ENCODE measurements at places on chromosomes 7 and 10.

- no peak overlapping the region for H3K4me3 ChIP-seq
- DNase-seq: no peak
- no peak overlapping the region for H3K27ac ChIP-seq
- H3K36me3 ChIP-seq: peaks cover 10% of the 10 kb centered on the region
- no peaks in the 10 kb centered on the region for H3K4me1 ChIP-seq
Observed at GRCh38 chr7:106249488-106249887, 35.3 kb downstream of the NAMPT start.

DNA sequence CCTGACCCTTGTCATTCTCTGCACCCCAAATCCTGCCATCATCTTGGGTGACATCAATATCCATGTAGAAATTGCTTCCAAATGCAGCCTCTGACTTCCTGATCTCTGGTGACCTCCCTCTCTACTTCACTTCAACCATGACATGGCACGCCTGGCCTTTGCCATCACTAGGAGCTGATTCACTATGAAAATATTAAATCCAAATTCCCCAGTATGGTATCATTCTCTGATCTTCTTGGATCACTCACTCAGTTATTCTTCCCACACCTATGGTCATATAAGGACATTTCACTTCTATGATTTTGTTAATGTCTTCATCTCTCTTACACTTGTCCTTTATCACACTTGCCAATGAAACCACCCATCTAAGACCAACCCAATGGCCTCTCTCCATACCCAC, 73.7 kb upstream of the ODAD2 start:
- H3K4me3 ChIP-seq: no peak overlapping the region
- H3K4me1 ChIP-seq: no peaks in the 10 kb centered on the region
- no peaks in the 10 kb centered on the region for H3K36me3 ChIP-seq
- no peak for DNase-seq
- H3K27ac ChIP-seq: no peak overlapping the region

- H3K27ac ChIP-seq: peak within 1 kb of the TSS; percentile 97
- no peaks in the 10 kb centered on the region for H3K27me3 ChIP-seq
- peaks cover 35% of the 10 kb centered on the region for H3K4me1 ChIP-seq
- H3K4me3 ChIP-seq: peak within 1 kb of the TSS; percentile 78
- peak; percentile 97 for DNase-seq
- H3K36me3 ChIP-seq: no peaks in the 10 kb centered on the region
Observed at GRCh38 chr10:99619851-99620710, at the start of gene SLC25A28. SLC25A28 (minus strand) TSS chr10:99620439; CDS start chr10:99620335, 104 bp downstream.

GRCh38 chr10:44558521-44558920, 173.6 kb upstream of the CXCL12 start:
- H3K27ac ChIP-seq: no peak overlapping the region
- no peak for DNase-seq
- H3K36me3 ChIP-seq: no peaks in the 10 kb centered on the region
- no peaks in the 10 kb centered on the region for H3K27me3 ChIP-seq

DNA sequence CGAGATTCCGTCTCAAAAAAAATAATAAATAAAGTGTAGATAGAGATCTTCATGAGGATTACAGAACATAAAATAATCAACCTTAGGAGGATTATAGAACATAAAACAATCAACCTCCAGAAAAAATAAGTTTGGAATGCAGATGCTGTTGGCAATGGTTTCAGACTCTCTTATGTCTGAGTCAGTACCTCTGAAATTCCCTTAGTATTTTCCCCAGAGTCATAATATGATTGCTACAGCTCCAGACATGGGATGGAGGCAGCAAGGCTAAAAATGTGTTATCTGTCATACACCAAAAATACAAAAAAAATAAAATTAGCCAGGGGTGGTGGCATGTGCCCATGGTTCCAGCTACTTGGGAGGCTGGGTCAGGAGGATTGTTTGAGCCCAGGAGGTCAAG, 22.2 kb downstream of the CADPS2 start:
- H3K4me1 ChIP-seq: no peaks in the 10 kb centered on the region
- H3K4me3 ChIP-seq: no peak overlapping the region
- no peak for DNase-seq
- no peaks in the 10 kb centered on the region for H3K36me3 ChIP-seq

DNA sequence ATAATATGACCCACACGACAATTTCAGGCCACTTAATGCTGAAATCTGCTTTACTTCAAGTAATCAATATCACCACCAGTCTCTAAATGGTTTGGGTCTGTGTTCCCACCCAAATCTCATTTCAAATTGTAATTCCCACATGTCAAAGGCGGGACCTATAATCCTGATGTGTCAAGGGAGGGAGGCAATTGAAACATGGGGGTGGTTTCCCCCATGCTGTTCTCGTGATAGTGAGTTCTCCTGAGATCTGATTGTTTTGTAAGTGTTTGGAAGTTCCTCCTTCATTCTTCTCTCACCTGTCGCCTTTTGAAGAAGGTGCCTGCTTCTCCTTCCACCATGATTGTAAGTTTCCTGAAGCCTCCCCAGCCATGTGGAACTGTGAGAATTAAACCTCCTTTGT, 178.4 kb downstream of the CRPPA start:
- no peak for DNase-seq
- H3K4me1 ChIP-seq: no peaks in the 10 kb centered on the region
- H3K27ac ChIP-seq: no peak overlapping the region
- H3K27me3 ChIP-seq: no peaks in the 10 kb centered on the region
- H3K4me3 ChIP-seq: no peak overlapping the region

DNA sequence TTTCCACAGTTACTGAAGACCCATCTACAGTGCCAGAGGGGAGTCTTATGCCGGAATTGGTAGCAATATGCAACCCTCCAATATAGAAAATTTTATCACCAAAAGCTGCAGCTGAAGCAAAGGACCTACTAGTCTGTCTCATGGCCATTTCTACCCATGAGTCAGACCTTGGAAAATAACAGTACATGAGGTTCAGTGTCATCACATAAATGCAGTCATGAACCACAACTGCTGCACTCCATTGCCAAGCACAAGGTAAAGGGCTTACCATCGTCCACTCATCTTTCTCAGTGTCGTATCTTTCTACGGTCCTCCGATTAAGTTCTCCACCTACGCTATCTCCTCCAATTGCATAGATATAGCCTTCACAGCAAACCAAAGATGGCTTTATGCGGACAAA, 21.8 kb downstream of the KBTBD2 start:
- no peaks in the 10 kb centered on the region for H3K27me3 ChIP-seq
- H3K27ac ChIP-seq: no peak overlapping the region
- DNase-seq: no peak
- no peak overlapping the region for H3K4me3 ChIP-seq
- peaks cover 11% of the 10 kb centered on the region for H3K4me1 ChIP-seq

DNA sequence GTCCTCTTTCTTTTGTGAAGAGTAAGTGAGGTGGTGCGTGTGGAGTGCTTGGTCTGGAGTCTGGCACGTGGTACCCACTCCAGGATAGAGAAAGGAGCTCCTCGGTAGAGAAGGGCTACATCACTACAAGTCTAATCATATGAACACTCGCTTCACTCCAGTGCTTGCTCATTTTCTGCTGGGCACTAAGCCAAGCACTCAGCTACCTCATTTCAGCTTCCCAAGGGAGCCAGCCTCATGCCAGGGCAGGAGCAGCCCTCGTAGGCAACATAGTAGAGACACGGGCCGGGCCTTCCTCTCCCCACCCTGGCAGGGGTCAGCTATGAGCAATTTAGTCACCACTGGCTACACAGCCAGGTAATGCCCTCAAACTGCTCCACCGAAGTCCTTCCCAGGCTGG, 11.4 kb upstream of the HSPA12A start:
- H3K27me3 ChIP-seq: no peaks in the 10 kb centered on the region
- no peaks in the 10 kb centered on the region for H3K4me1 ChIP-seq
- no peak overlapping the region for H3K27ac ChIP-seq
- H3K4me3 ChIP-seq: no peak overlapping the region

GRCh38 chr7:157444011-157444842, 107.4 kb downstream of the DNAJB6 start:
- no peak overlapping the region for H3K4me3 ChIP-seq
- no peak for DNase-seq
- no peaks in the 10 kb centered on the region for H3K36me3 ChIP-seq
- no peak overlapping the region for H3K27ac ChIP-seq
- H3K4me1 ChIP-seq: no peaks in the 10 kb centered on the region

GRCh38 chr7:26182283-26182682, 18.3 kb downstream of the HNRNPA2B1 start:
- no peaks in the 10 kb centered on the region for H3K36me3 ChIP-seq
- H3K4me1 ChIP-seq: peaks cover 55% of the 10 kb centered on the region
- DNase-seq: peak; percentile 58
- H3K4me3 ChIP-seq: no peak overlapping the region
- no peaks in the 10 kb centered on the region for H3K27me3 ChIP-seq

- no peaks in the 10 kb centered on the region for H3K36me3 ChIP-seq
- no peak for DNase-seq
- no peak overlapping the region for H3K27ac ChIP-seq
- H3K4me3 ChIP-seq: no peak overlapping the region
- H3K27me3 ChIP-seq: no peaks in the 10 kb centered on the region
- H3K4me1 ChIP-seq: no peaks in the 10 kb centered on the region
Observed at GRCh38 chr7:106915407-106915806, 50.3 kb downstream of the PIK3CG start.

DNA sequence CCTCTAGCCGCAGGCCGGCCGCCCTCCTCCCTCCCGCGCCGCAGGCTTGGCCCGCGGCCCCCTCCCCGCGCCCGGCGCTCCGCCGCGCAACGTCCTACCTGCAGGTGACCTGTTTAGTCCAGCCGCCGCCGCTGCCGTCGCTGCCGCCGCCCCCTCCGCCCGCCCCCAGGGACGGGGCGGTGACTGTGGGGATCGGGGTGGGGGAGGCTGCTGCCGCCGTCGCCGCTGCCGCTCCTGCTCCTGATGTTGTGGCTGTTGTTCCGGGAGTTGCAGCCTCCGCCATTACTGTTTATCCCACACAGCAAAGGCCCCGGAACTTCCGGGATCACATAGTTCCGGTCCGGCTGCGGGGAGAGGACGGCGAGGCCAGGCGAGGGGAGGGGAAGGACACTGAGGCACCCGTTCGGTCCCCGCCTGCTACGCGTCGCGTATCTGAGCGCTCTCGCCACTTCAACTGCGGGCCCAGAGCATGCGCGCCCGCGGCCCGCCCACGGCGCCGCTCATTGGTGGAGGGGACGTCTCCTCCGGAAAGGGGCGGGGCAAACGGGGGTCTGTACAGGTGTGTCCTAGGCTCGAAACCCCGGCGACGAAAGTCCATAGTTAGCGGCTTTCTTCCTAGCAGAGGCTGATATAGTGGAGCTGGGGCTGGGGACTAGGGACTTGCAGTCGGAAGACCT, at the start of gene MKRN1:
Gene MKRN1 (minus strand): TSS at position 444 of the 677 bp plus-strand sequence. CDS start 161 bp downstream, at position 283.
- H3K36me3 ChIP-seq: no peaks in the 10 kb centered on the region
- H3K4me3 ChIP-seq: peak within 1 kb of the TSS; percentile 75
- peaks cover 31% of the 10 kb centered on the region for H3K4me1 ChIP-seq
- peak within 1 kb of the TSS; percentile 82 for H3K27ac ChIP-seq

DNA sequence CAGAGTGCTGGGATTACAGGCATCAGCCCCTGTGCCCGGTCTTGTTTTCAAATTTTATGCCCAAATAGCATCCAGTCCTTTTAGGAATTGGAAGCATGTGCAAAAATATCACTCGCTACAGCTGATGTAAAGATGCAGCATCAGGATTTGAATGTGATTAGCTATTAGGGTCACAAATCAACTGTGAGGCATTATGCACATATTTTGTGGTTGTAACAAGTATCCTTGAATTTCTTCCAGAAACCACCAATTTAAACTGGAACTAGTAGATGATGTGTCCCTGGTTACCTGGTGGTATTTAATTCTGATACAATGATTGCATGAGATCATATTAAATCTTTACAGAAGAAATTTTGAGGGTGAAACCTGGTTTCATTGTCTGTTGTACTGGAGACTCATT, 41.0 kb upstream of the ITGA8 start:
- no peaks in the 10 kb centered on the region for H3K36me3 ChIP-seq
- no peak for DNase-seq
- no peaks in the 10 kb centered on the region for H3K4me1 ChIP-seq
- H3K4me3 ChIP-seq: no peak overlapping the region

GRCh38 chr7:151313857-151314256, 27.8 kb upstream of the NUB1 start:
- no peaks in the 10 kb centered on the region for H3K4me1 ChIP-seq
- H3K27me3 ChIP-seq: no peaks in the 10 kb centered on the region
- H3K4me3 ChIP-seq: no peak overlapping the region

- H3K4me1 ChIP-seq: no peaks in the 10 kb centered on the region
- H3K27ac ChIP-seq: no peak overlapping the region
- H3K27me3 ChIP-seq: no peaks in the 10 kb centered on the region
- DNase-seq: no peak
- no peaks in the 10 kb centered on the region for H3K36me3 ChIP-seq
Observed at GRCh38 chr10:66999762-67000545, 74.1 kb downstream of the LRRTM3 start.

DNA sequence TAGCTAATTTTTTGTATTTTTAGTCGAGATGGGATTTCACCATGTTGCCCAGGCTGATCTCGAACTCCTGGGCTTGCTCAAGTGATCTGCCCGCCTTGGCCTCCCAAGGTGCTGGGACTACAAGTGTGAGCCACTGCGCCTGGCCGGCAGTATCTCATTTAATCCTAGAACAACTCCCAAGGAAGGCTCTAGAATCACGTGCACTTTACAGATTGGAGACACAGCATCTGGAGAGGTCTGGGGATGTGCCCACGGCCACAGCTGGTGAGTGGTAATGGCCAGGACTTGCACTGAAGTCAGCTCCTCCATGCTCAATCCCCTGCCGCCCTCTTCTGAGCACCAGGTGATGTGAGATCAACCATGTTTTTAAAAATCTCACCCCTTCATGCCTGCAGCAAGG, 43.1 kb downstream of the CARD11 start:
- H3K36me3 ChIP-seq: no peaks in the 10 kb centered on the region
- no peak for DNase-seq
- no peaks in the 10 kb centered on the region for H3K27me3 ChIP-seq
- H3K4me3 ChIP-seq: no peak overlapping the region

- DNase-seq: no peak
- no peaks in the 10 kb centered on the region for H3K4me1 ChIP-seq
- no peak overlapping the region for H3K27ac ChIP-seq
Observed at GRCh38 chr10:71547312-71547711, 150.6 kb downstream of the CDH23 start.

GRCh38 chr7:68485253-68485917, 1112.9 kb upstream of the AUTS2 start:
- H3K27me3 ChIP-seq: no peaks in the 10 kb centered on the region
- no peak for DNase-seq
- no peaks in the 10 kb centered on the region for H3K4me1 ChIP-seq
- no peaks in the 10 kb centered on the region for H3K36me3 ChIP-seq
- H3K27ac ChIP-seq: no peak overlapping the region

DNA sequence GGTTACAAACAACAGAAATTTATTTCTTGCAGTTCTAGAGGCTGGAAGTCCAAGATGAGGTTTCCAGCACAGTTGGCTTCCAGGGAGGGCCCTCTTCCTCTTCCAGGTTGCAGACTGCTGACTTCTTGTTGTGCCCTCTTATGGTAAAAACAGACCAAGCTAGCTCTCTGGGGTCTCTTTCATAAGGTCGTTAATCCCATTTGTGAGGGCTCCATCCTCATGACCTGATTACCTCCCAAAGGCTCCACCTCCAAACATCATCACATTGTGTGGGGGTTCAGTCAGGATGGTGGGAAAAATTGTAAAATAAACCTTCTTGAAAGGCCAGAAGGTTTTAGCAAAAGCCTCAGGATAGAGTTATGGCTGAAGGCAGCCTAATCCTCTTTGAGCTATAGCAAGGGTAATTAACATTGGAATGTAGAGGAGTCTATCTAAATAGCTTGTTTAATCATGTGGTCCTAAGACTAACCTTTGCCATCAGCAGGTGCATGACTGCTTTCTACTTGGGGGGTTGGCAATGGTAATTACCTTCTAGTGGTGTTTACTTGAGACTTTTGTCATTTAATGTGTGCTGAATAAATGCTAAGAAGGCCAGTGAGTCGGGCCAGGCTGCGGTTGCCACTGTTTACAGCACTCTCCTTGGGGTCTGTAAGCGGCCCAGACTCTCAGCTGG, 80.8 kb downstream of the PPP1R17 start:
- no peaks in the 10 kb centered on the region for H3K4me1 ChIP-seq
- no peak overlapping the region for H3K27ac ChIP-seq
- no peaks in the 10 kb centered on the region for H3K27me3 ChIP-seq
- no peak overlapping the region for H3K4me3 ChIP-seq
- no peaks in the 10 kb centered on the region for H3K36me3 ChIP-seq
